NCI-H1105 (cell line): ENCODE measurements at places on chromosomes 12 and 14.

DNA sequence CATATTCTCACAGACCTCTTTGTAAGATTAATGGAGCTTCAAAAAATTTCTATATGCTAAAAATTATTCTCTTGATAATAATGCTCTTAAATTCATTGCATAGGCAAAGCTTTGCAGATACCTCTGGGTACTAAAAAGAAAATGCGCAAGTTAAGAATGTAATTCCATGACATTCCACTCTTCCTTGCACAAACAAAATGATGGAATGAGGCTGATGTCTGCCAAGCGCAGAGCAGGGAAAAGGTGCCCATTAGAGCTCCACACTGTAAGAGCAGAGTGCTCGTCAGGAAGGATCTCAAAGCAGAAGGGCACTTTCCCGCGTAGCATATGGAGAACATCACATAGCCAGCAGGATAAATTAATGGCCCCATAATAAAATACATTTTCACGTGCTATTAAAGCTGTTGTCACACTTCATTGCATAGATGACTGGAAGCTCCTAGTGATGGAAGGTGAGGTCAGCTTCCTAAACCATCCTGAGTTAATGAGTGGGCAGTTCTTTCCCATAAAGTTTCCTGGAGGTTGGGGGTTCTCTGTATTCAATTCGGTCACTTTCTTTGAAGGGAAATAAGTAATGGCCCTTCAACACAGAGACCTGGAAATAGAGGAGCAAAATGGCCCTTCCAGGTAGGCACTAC, 1058.9 kb downstream of the GALC start:
- no peak for DNase-seq

- peak; percentile 4 for DNase-seq
Measured at GRCh38 chr12:74538491-74539258, 1.0 kb downstream of the ATXN7L3B start.

GRCh38 chr14:89638891-89639290, 221.9 kb upstream of the FOXN3 start:
- no peak for DNase-seq

- DNase-seq, result no peak
Measured at GRCh38 chr12:132049876-132050275, 94.2 kb downstream of the DDX51 start.

- DNase-seq, result no peak
Measured at GRCh38 chr14:79783041-79783440, 428.3 kb downstream of the DIO2 start.
